Activated T-cell treated with anti-CD3 and anti-CD28 coated beads for 24 hours (primary cell): ENCODE measurements at places on chromosomes 2 and 18.

DNA sequence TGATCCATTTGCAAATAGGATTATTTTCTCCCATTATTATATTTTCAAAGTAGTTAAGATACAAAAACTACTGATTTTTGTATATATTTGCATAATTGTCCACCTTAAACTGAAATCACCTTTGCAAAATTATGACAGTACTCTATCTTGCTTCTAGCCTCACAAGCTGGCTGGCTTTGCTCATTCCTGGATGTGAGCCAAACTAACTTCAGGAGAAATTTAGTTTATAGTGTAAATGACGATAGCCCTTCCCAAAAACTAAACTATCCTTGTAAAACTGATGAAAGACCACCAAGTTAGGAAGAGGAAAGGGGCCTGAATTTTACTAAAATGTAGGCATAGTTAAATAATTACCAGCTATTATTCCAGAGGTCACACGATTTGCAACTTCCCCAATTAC is 87.3 kb downstream of the ADD2 start:
- no peak for DNase-seq

DNA sequence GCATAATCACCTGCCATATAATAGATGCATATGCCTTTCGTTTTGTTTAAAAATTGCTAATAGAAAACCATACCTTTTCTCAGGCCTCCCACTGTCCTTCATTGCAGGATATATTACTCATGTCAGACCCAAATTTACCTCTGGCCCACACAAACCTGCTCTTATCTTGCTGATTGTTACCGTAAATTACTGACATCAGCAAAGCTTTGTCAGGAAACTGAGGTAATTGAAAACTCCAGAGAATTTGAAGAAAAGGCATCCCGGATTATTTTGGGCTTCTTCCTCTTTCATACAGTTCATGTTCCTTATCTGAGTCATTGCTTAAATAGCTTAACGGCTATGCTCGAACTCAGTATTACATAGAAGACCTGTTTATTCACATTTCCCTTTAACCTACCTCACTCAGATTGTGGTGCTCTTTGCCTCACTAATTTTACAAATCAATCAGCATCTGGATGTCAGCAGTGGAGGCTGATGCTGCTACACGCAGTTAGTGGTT is 145.7 kb downstream of the ZEB2 start:
- no peak for DNase-seq

DNA sequence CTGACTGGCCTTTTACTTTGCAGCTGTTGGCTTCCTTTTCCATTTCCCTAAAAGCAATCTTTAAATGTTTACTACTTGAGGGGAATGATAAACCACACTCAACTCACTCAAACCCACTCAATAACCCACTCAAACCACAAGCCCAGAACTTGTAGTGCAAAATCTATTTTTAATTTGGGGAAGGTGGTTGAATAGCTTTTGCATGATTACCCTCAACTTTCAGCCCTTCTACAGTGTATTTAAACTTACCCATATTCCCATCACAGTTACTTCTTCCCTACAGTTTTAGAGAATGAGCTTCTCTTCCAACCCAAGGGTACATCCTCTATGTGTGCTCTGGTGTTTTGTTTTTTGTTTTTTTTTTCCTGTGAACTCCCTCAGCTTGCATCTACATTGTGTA is 636.1 kb downstream of the TDRD15 start:
- DNase-seq: no peak

DNA sequence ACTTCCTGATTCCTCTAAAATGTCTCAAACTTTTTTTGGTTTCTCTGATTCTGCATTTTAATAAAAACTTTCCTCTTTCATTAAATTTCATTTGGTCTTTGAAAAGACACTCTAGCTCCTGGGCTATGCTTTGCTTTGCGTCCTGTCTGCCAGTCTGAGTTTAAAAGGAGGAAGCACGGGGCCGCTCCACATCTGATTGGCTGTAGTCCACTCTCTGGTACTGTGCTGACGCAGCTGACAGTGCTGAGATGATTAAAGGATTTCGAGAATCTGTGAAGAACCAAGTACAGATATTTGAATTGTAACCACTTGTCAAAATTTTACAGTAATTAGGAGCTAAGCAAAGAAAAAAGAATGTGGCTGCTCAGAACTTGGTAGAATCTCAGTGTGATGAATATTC is 199.6 kb upstream of the HNMT start:
- DNase-seq: no peak

- no peak for DNase-seq
Observed at GRCh38 chr18:47149457-47150028, 757 bp downstream of the HDHD2 start.

GRCh38 chr2:10859278-10859677 is 46.7 kb upstream of the PDIA6 start:
- DNase-seq: no peak

DNA sequence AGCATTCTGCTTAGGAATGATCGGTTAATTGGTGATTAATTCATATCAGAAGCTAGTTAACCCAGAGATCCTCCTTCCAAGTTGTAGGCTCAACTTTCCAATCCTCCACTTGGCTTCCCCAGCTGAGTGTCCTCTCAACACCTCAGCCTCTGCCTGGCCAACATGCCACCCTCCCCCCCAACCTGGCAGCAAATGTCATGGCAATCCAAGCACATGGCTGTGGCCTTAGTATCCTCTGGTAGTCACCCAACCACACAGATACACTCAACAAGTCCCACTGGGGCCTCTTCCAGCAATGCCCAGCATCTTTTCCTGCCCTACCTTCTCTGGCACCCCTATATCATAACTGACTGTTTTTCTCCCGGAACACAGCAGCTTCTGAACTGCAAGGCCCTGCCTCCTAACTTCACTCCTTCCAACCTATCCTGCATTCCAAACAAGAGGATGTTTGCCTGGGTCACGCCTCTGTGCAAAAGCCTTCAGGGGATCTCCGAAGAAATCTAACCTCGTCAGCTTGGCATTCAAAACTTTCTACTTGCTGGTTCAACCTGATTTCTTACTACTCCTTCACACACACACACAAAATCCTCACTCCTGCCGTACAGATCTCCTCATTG is 195.0 kb downstream of the CYP26B1 start:
- no peak for DNase-seq

DNA sequence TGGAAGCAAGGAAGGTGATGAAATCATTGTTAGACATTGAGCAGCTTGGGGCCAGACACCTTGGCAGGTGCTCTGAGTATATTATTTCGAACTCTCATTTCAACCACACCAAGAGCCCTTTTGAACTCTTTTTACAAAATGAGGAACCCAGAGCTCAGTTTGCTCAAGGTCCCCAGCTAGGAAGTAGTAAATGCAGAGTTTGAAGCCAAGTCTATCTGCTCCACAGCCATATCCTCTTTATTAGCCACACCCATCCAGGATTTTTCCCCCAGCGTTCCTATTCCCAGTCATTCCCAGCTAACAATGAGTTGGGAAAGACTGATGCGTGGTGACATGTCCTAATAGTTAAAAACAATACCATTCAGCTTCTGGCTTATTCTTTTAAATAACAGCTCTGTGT is 40.2 kb downstream of the SEMA4F start:
- DNase-seq: no peak

GRCh38 chr2:114108824-114109416 is 219.0 kb downstream of the ACTR3 start:
- DNase-seq: no peak

GRCh38 chr18:3468833-3469232 is 18.9 kb downstream of the TGIF1 start:
- no peak for DNase-seq

DNA sequence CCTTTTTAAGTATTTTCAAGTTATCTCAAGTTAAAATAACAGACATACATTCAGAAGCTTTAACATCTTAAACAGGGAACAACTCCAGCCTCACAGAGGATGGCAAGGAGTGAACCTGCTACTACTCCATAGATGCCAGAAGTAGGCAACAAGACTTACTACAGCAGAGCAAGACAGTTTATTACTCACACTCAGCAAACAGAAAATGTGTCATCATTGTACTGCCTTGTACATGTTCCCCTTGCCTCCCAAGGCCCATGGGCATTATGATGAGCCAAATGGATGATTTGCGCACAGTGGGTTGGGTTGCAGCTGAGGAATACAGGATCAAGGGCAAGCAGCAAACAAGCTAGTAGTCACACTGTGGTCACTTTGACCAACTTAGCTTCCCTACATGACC is 80.6 kb upstream of the VRK2 start:
- DNase-seq: no peak
